ENCODE measurements at places on chromosomes 16 and 17.

GRCh38 chr16:24046442-24046841 is 209.7 kb upstream of the CACNG3 start:
- DNase-seq = no peak

- no peak for DNase-seq
These were observed 18.5 kb upstream of the CDH15 start for GRCh38 chr16:89152831-89153700.

DNA sequence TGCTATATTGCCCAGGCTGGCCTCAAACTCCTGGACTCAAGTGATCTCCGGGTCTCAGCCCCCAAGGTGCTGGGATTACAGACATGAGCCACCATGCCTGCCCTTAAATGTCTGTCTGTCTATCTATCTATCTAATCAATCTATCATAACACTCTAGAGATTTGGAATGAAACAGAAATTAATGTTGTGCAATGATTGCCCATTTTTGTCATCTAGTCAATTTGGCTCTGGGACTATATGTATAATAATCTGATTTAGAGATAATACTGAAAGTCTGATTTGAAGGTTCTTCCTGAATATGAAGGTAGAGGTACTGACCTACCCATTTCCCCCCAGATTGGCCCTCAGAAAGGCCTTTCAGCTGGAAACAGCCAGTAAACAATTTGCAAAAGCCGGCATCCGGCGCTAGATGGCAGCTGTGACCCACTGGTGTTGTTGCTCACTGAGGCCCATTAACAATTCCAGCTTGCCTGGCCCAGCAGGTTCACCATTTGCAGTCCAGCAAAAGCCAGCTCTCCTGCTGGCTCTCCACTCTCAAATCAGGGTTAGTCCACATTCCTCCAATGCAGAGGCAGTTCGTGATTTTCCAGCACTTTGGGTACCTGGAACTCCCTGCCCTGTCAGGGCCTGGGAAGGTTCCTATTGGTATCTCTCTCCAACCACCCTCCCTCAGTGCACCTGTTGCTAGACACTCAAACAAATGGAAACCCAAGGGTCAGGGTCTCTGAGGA is 22.9 kb upstream of the C16orf87 start:
- peak; percentile 67 for DNase-seq

DNA sequence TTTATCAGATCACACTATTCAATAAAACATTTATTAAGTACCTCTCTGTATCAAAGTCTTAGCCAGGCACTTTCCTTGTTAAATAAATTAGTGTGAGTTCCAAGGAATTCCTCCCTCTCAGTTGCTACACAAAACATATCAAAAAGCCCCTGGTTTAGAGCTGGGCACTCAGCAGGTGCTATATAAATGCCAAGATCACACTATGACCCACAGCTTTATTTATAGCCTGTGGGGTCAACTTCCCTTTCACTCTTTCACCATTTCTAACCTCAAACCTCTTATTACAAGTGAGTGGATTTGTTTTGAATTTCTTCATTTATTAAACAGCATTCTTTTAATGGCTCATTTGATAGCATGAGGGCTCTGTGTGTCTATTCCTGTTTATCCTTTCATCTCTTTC is 112.6 kb upstream of the MPHOSPH6 start:
- no peak for DNase-seq
